ENCODE measurements at places on chromosomes 16 and 17. TPM values are rescaled to one million over a fixed set of nuclear protein-coding genes. Genes with fewer than 3 reads are reported as not detected.
A peak's percentile ranks its signal among the peaks of the same experiment; 100 is the strongest.

The DPEP2 gene
- 0.96 TPM for total RNA-seq

The ZP2 gene
- total RNA-seq, result 0.25 TPM

The SLC13A2 gene
- 24.7 TPM for total RNA-seq

The CACNA1H gene
- total RNA-seq, result 2.1 TPM

The BAHCC1 gene
- 26.3 TPM for total RNA-seq

The BCO1 gene
- total RNA-seq, result 6.1 TPM

GRCh38 chr17:36869441-36869840, 67.8 kb upstream of the LHX1 start:
- no peak for DNase-seq

GRCh38 chr16:68257906-68258800, 6.2 kb upstream of the SLC7A6 start:
- peak; percentile 65 for DNase-seq

- DNase-seq, result no peak
Measured at GRCh38 chr16:46768809-46769208, 20.7 kb upstream of the MYLK3 start.

DNA sequence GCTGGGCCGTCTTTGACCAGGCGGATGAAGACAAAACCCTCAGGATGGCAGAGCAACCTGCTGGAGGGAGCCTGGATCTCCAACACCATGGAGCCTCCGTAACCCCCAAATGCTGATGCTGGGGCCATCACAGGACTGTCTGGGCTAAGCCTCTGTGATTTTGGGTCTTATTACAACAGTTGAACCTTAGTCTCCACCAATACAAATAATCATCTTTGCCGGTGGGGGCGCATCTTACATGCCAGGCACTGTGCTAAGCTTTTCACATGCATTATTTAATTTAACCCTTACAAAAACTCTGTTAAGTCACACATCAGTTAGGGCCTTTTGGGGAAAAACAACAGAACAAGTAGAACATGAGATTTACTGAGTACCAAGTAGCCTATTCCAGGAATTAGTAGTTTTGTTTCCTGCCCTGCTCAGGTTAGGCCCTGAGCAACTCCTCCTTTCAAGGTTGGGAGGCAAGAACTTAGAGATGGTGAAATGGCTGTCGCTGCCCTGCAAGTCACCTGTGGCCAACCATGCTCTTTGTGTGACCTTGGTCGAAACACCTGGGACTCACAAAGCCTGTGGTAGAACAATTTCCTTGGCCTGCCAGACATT, 8.9 kb upstream of the ITGAM start:
- no peak for DNase-seq

GRCh38 chr17:36214918-36215317, 4.1 kb downstream of the CCL4L2 start:
- DNase-seq, result no peak

DNA sequence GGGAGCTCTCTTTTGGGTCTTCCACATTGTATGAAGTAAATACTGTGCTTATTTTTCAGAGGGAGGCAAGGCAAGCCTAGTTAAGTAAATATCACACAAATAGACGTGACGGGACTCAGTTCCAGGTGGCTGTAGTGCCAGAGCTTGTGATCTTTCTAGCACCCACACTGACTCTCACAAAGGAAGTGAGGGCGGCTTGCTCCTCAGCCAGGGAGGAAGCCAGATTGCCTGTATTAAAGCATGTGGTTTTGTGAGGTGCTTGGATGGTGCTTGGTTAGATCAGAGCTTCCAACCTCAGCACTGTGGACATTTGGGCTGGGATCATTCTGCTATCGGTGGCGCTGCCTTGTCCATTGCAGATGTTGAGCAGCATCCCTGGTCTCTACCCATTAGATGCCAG, 80.1 kb downstream of the VAT1L start:
- no peak for DNase-seq

GRCh38 chr16:86016201-86016965, 117.4 kb downstream of the IRF8 start:
- DNase-seq, result peak; percentile 48

DNA sequence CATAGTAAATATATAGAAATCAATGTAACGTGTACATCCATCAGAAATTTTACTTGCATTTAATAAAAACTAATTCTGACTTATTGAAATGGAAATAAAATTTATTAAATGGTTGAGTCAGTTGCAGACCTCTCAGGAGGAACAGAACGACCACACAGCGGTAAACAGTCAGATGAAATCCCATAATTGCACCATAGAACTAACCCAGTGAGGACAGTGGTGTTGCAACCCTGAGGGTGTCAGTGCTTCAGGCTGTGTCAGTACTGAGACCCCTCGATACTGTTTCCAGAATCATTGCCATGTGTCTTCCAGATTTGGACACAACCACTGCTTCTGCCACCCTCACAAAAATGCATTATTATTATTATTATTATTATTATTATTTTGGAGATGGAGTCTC, 29.0 kb upstream of the SSTR2 start:
- no peak for DNase-seq

GRCh38 chr16:63527404-63527803, 1491.2 kb upstream of the CDH8 start:
- no peak for DNase-seq

DNA sequence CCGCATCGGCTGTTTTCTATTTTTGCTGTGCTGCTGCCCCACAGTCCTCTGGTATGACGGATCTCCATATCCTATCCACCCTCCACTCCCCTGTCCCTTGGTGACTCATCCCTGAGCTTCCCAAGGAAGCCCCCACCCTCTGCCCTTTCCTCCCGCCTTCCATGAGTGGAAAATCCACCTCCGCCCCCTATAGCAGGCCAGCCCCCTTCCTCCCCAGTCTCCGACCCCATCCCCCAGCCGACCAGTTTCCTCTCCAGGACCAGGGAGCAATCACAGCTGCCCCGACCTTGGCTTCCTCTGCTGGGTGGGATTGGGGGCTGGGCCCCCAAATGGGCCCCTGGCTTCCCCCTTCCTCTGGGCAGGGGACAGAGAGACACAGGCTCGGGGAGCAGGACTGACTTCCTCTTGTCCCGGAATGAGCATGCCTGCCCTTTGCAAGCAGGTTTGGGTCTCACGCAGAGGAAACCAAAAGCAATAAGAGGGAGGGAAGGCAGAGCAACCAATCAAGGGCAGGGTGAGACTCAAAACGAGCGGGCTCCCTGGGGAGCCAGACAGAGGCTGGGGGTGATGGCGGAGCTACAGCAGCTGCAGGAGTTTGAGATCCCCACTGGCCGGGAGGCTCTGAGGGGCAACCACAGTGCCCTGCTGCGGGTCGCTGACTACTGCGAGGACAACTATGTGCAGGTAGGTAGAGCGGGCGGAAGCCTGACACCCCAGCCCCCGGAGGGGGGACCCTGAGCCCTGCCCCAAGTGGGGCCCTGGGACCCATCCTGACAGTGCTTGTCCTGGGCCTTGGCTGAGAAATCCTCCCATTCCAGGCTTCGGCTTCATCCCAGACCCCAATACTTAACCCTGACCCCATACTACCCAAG, at the start of the genes ABI3 and GNGT2:
ABI3 (plus strand) TSS at position 550 of the 872 bp plus-strand sequence; CDS start at position 568, 18 bp downstream.
GNGT2 (minus strand) TSS at position 417 of the 872 bp plus-strand sequence. CDS start 3,152 bp downstream, outside the sequence.
- DNase-seq, result peak; percentile 55

- DNase-seq, result no peak
Measured at GRCh38 chr17:11251561-11252107, 10.6 kb downstream of the SHISA6 start.

DNA sequence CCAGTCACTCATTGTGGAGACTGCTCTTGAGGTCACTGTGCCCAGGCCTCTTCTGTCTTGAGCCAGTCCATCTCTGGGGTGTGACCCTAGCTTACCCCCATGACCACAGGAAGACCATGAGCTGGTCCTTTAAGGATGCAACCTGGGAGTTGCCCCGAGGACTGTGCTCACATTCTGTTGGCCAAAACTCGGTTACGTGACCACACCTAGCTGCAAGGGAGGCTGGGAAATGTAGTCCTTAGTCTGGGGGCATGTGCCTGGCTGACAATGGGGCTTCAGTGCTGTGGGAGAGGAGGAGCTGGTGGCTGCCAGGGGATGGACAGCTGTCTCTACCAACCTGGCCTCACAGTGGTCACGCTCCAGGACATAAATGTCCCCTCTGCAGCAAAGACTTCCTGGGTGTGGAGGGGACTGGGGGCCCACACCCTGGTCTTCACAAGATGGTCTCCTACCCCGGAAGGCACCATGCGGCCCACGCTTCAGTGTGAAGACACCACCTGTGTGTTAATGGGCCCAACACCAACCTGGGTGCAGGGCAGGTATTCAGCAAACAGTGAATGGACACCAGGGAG, 55.4 kb downstream of the JPH3 start:
- no peak for DNase-seq

DNA sequence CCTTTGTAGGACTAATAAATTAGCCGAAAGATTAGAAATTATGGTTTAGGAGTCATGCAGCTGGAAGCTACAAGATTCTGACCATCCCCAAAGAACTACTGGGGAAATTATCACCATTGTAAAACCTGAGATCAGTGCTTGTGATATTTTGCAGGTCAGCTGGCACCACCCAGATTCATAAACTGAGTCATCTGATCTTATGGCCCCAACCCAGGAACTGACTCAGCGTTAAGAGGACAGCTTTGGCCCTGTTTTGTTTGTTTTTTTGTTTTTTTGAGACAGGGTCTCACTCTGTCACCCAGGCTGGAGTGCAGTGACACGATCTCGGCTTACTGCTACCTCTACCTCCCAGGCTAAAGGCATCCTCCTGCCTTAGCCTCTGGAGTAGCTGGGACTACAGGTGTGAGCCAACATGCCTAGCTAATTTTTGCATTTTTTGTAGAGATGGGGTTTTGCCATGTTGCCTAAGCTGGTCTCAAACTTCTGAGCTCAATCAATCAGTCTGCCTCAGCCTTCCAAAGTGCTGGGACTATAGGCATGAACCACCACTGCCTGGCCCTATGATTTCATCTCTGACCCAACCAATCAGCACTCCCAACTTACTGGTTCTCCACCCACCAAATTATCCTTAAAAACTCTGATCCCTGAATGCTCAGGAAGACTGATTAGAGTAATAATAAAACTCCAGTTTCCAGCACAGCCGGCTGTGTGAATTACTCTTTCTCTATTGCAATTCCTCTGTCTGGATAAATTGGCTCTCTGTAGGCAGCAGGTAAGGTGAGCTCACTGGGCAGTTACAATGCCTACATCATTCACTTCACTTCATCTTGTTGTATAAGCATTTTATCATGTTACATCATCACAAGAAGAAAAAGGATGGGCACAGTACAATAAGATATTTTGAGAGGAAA, 79.4 kb upstream of the KSR1 start:
- DNase-seq, result no peak

DNA sequence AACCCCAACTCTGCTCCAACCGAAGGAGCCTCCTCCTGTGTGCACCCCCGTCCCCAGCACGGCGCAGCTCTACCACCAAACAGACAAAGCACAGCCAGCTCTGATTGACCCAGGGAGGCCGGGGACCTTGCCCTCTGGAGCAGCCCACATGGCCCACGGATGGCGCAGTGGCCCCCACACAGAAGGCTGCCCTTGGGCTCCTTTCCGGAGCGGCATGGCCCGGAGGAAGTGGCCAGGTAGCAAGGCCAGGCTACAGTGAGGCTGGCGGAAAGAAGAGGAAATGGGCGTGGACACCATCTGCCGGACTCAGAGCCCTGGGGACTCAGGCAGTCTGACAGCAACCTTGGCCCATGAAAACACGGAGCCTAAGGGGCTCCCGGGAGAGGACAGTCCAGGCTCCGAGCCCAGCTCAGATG, 19.9 kb upstream of the ZC3H18 start:
- no peak for DNase-seq

DNA sequence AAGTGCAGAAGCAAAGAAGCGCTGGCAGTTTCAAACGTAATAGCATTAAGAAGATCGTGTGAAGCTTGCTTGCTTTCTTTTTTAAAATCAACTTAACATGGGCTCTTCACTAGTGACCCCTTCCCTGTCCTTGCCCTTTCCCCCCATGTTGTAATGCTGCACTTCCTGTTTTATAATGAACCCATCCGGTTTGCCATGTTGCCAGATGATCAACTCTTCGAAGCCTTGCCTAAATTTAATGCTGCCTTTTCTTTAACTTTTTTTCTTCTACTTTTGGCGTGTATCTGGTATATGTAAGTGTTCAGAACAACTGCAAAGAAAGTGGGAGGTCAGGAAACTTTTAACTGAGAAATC, 17.4 kb upstream of the RAB11FIP4 start:
- no peak for DNase-seq

- DNase-seq, result no peak
Measured at GRCh38 chr17:53527473-53527872, 295.3 kb upstream of the KIF2B start.

DNA sequence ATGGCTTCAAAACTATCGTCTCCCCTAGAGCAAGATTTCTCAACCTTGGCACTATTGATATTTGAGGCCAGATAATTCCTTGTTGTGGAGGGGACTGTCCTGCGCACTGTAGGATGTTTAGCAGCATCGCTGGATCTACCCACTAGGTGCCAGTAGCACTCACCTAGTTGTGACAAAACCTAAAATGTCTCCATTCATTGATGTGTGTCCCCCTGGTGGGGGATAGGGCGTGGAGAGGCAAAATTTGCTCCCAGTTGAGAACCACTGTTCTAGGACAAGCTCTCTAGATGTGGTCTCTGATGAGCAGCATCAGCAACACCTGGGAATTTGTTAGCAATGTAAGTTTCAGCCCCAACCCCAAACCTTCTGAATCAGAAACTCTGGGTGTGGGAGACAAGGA, 259.0 kb downstream of the XYLT1 start:
- DNase-seq, result no peak

DNA sequence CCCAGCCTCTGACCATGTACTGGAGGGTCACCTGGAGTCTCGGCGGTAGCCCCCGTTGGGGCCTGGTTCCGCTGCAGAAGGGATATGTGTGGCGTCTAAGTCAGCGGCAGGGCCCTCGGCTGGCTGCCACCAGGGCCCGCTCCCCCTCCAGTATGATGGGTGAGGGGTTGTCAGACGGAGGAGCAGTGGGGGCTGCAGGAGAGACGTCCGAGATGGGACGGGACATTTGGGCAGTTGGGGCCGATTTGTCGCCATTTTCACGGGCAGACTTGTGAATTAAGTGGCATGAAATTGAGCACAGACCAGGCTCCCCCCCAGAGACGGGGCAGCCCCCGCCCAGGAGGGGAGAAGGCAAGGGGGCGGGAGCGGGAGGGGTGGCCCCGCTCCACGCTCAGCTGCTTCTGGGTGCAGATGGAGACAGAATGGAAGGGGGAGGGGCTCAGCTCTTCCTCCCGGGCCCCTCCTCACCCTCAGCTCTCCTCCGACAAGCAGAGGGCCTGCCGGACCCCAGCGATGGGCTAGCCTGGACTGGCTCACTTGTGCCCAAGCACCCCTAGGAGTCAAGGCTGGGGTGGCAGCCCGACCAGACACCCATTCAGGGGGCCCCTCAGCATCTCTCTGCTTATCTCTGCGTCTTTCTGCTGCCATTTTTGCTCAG, 52.7 kb upstream of the LHX1 start:
- no peak for DNase-seq

All from colonic mucosa (tissue), 4 donors.